ENCODE measurements at places on chromosomes 1 and 21. TPM values are rescaled to one million over a fixed set of nuclear protein-coding genes. Genes with fewer than 3 reads are reported as not detected.

The TARS2 gene
- total RNA-seq: 23.6 TPM

The BSND gene
- total RNA-seq: not detected

The CR1L gene
- total RNA-seq: not detected

The SYNC gene
- 8.7 TPM for total RNA-seq

The CCDC17 gene
- 0.23 TPM for total RNA-seq

The CENPS gene
- 7.0 TPM for total RNA-seq

All from hair follicular keratinocyte (primary cell).